ENCODE measurements at places on chromosomes 7 and 10.
A peak's percentile ranks its signal among the peaks of the same experiment; 100 is the strongest.

GRCh38 chr7:83691095-83691494 lies 42.2 kb upstream of the SEMA3E start:
- no peak for DNase-seq

GRCh38 chr7:111749625-111750024 lies 187.3 kb upstream of the IMMP2L start:
- no peak for DNase-seq

- DNase-seq = no peak
Measured at GRCh38 chr7:112001091-112001826, 204.9 kb downstream of the DOCK4 start.

- no peak for DNase-seq
Measured at GRCh38 chr7:5207131-5207530, 17.1 kb downstream of the WIPI2 start.

DNA sequence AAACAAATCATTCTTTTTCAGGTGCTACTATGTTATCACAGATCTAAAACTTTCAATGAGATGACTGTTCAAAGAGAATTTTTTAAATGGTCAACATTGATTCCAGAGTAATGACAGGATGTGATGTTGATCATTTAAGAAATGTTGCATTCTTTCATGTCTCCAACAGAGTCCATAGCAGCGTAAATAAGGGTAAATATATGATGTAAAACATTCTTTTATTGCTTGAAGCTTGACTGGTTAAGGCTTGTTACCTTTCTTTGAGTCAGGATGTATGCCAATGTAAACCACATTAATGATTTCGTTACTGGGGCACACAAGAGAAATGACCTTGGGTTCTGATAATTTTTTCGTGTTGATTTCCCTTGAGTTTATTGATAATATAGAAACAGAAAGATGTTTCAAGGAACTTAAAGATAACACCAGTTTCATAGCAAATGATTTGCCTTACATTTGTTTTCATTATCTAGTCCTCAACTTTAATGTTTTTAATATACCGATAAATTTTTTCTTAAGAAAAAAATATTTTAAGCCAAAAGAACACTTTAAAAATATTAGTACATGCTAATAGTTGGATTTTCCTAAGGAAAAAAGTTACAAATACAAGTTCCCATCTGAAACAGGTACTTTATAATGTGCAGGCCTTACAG lies 3.5 kb downstream of the STK17A start:
- DNase-seq = no peak

DNA sequence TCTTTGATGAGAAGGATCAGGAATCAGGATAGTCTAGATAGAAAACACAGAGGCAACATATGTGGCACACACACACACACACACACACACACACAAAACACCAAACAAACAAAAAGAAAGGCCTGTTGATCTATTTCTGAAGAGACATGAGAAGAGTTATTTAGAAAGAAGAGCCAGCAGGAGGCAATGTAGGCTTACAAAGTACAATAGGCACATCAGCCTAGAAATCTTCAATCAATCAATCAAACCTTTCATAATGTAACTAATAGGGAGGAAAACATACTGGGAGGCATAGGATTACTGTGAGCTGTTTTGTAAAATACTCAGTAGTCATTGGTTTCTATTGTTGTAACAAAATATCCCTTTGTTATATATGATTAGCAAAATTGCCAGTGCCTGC lies 47.3 kb upstream of the TES start:
- DNase-seq = no peak

- no peak for DNase-seq
Measured at GRCh38 chr10:27052656-27053055, 47.6 kb downstream of the ANKRD26 start.

DNA sequence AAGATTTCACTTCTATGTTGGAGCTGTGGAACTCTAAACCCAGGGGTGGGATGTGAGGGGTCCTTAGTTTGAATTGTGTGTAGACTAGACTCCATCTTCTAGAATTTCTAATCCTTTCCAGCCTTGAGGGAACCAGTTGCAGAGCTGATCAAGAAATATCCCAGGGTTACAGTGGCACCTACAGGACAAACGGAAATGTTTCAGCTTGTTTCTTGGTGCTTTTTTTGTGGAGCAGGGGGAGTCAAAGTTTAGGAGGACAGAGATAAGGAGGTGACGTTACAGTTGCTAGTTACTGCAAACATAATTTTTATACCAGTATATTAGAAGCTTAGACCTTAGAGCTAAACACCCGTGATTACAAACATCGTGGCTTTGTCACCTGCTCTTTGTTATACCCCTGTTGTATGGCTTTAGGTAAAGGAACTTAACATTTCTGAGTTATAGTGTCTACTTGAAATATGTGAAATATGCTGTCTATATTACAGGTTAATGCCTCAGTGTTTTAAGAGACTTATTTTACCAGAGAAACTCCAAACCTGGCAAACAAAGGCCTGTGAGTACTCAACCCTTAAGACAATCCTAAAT lies 84.5 kb upstream of the DYNC1I1 start:
- DNase-seq = no peak

- no peak for DNase-seq
Measured at GRCh38 chr10:11387551-11388222, 223.8 kb downstream of the USP6NL start.

- no peak for DNase-seq
Measured at GRCh38 chr7:1231214-1232102, 1.2 kb upstream of the UNCX start.

GRCh38 chr10:16690417-16690816 lies 126.8 kb downstream of the RSU1 start:
- no peak for DNase-seq

GRCh38 chr7:96212474-96212873 lies 109.4 kb downstream of the SLC25A13 start:
- DNase-seq = no peak

GRCh38 chr10:124403548-124403947 lies 15.2 kb downstream of the OAT start:
- peak; percentile 34 for DNase-seq

- no peak for DNase-seq
Measured at GRCh38 chr7:83984076-83984475, 210.5 kb downstream of the SEMA3A start.

GRCh38 chr7:29296421-29296820 lies 101.8 kb downstream of the CHN2 start:
- DNase-seq = no peak

DNA sequence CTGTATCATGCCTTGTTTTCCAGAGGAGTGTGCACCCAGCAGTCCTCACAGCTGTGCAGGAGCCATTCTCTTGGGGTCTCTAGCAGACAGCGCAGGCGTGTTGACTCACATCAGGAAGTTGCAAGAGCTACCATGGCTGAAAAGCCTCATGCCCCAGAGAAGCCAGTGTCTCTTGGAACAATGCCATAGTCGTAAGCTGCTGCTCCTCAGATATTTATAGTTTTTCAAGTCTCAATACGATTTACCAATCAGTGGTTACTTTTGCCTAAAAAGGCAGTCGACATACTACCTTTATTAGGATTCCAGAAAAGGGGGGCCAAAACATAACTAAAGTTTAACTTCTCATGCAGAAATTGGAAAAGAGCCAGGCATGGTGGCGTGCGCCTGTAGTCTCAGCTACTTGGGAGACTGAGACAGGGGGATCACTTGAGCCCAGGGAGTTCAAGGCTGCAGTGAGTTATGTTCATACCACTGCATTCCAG lies 407.7 kb downstream of the PARD3 start:
- DNase-seq = no peak

GRCh38 chr7:114589436-114589835 lies 174.8 kb downstream of the FOXP2 start:
- DNase-seq = no peak

DNA sequence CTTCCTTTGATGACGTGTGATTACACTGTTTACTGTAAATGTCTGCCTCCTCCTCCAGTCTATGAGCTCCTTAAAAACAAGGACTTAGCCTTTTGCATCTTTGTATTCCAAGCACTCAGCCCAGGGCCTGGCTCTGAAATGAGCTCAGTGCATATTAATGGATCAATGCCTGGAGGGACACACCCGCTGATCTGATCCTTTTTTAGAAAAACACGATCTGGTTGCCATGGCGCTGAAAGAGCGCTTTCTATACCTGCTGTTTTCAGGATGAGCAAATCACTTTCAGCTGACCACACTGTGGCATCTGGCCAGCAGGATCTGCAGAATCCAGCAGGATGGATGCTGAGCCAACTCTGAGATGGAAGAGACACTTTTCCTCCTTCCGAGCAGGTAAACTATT lies 37.8 kb upstream of the GARS1 start:
- no peak for DNase-seq

DNA sequence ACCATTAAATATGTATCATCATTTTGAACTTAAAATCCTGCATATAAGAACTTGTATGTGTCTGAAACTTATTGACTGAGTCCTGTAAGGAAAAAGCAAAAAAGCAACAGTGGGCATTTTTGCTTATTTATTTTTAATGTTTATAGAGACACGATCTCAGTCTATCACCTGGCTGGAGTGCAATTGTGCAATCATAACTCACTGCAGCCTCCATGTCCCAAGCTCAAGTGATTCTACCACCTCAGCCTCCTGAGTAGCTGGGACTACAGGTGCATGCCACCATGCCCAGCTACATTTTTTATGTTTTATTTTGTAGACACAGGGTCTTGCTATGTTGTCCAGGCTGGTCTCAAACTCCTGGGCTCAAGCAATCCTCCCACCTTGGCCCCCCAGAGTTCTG lies 32.2 kb downstream of the MYL10 start:
- DNase-seq = no peak

DNA sequence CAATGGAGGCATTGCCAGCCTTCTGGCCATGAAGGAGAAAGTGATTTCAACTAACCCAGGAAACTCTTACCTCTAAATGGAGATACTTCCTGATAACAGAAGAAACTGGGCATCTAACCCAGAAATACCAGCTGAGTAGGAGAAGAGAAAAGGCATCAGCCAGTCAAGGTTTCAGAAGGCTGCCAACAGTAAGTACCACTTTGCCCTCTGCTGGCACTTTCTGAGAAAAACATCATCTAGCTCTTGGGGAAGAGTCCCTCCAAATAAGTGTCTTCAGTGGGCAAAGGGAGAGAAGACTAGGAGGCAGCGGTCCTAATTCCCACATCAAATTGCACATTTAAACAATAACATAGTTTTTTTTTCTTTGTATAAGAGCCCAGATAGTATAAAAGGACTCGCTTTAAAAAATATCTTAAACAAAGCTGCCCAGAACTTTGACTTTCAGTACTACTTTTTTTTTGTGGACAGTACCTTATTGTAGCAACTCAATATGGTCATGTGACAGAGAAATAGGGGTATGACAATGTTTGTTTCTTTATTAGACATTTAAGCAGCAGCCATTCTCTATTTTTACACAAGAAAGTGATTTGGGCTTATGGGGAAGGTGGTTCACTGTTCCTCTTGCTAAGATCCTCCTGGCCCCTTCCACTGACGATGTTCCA lies 157.3 kb downstream of the CTTNBP2 start:
- DNase-seq = peak; percentile 3

GRCh38 chr10:62422068-62422590 lies 48.0 kb downstream of the ZNF365 start:
- DNase-seq = no peak

DNA sequence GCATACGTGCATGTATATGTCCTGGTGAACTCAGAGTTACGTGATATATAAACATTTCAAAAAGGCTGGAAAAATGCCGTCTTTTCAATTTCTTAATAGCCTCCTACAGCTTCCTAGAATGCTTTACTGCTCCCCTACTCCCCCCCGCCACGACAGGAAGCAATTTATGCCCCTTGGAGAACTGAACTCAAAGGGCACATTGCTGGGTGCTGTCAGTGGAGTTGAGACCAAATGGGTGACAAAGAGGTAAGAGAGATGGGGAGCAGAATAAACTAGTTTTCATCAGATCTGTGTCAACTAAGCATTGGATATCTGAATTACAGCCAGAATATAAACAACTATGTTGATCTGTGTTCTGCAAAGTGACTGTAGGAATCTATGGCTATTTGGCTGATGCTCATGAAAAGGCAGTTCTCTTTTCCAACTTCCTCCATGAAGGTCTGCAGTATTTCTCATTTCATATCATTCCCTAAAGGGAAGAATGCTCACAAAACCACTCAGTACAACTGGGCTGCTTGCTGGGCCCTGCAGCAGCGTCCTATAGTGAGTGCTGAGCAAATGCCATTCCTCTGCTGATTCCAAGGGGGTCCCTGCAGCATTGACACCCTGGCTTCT lies 171.3 kb upstream of the HPS1 start:
- no peak for DNase-seq

GRCh38 chr7:46764100-46764936 lies 817.6 kb downstream of the TNS3 start:
- peak; percentile 88 for DNase-seq

GRCh38 chr7:47882635-47883034 lies 65.6 kb downstream of the PKD1L1 start:
- DNase-seq = no peak

DNA sequence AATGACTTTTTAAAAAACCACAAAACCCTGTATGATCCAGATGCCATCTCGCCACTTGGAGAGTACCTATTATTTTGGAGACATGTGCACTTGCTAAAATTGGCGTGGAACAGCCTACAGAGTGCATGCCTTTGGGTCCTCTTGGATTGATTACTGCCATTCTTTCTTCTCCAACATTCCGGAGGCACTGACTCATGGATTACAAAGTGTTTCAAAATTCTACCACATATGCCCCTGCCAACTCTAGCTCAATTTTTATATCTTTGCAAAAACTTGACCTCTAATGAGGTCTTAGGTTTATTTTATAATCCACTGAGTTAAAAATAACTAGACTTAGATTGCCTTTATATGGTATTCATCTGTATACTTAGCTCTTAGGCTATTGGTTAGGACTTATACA lies 55.8 kb upstream of the KIF5B start:
- peak; percentile 55 for DNase-seq

DNA sequence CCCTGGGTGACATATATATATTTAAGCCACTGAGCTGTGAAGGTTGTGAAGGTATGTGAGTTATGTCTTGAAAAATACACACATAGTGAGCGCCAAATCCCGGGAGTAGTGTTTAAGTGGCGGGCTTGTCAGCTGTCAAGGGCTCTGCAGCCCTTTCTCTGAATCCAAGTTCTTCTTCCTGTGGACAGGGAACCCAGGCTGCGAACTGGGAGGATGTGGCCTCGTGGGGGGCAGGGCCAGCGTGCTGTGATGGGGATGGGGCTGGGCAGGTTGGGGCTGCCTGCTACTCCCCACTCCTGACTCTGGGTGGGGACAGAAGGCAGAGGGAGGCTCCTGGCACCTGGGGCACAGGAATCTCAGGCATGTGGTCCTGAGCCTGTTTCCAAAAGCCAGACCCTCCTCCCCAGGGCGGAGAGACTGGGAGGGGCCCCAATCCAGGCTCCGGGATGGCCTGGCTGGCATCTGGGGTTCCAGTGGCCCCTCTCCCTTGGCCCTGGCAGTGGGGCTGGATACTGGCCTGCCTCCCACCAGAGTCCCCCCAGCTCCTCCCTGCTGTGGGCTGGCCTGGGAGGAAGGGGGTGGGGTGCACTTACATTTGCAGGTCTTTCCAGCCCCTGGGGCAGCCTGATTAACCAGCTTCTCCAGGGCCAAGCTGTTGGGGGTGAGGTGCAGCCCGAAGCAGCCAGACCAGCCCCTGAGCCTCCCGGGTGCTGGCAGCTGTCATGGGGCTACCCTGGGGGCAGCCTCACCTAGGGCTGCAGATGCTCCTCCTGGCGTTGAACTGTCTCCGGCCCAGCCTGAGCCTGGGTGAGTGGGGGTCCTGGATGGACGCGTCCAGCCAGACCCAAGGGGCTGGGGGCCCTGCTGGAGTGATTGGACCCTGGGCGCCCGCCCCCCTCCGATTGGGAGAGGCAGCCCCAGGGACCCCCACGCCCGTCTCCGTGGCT lies at the start of gene UPK3B:
TSS of gene UPK3B (plus strand) at position 622 of the 947 bp plus-strand sequence. CDS start at position 723, 101 bp downstream.
- no peak for DNase-seq
